ENCODE measurements at places on chromosomes 11 and 22. TPM values are rescaled to one million over a fixed set of nuclear protein-coding genes. Genes with fewer than 3 reads are reported as not detected.
A peak's percentile ranks its signal among the peaks of the same experiment; 100 is the strongest.

GRCh38 chr11:61954106-61954850 is 4.1 kb downstream of the BEST1 start:
- no peak for ATAC-seq
- no peaks in the 10 kb centered on the region for H3K36me3 ChIP-seq
- H3K4me1 ChIP-seq = no peaks in the 10 kb centered on the region
- H3K27me3 ChIP-seq = peaks cover 4% of the 10 kb centered on the region
- H3K27ac ChIP-seq = no peak overlapping the region

DNA sequence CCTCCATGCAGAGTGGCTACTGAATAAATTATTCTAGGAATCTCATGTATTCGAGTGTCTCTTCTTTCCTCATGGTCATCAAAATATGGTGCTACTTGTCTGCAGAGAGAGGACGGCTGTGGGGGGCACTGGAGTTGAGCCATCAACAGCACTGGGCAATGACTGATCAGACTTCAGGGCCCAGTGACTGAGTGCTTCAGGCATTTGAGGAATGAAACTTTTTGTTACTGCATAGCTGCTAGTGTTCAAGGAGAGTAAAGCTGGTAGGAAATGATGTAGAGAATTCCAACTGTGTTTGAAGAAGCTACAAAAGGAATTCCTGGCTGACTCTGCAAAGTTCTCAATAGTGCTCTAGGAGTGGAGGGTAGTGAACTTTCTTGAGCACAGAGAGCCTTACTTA is 277.7 kb downstream of the CADM1 start:
- H3K27ac ChIP-seq = no peak overlapping the region
- peaks cover 5% of the 10 kb centered on the region for H3K4me1 ChIP-seq
- no peaks in the 10 kb centered on the region for H3K36me3 ChIP-seq

The EIF3D gene
- 329 TPM for total RNA-seq

The MAPK1 gene
- total RNA-seq = 48.6 TPM

- ATAC-seq = no peak
- no peaks in the 10 kb centered on the region for H3K36me3 ChIP-seq
- no peaks in the 10 kb centered on the region for H3K4me1 ChIP-seq
- peaks cover 6% of the 10 kb centered on the region for H3K27me3 ChIP-seq
- no peak overlapping the region for H3K27ac ChIP-seq
- H3K4me3 ChIP-seq = no peak overlapping the region
Observed at GRCh38 chr11:133212201-133212600, 320.1 kb downstream of the OPCML start.

DNA sequence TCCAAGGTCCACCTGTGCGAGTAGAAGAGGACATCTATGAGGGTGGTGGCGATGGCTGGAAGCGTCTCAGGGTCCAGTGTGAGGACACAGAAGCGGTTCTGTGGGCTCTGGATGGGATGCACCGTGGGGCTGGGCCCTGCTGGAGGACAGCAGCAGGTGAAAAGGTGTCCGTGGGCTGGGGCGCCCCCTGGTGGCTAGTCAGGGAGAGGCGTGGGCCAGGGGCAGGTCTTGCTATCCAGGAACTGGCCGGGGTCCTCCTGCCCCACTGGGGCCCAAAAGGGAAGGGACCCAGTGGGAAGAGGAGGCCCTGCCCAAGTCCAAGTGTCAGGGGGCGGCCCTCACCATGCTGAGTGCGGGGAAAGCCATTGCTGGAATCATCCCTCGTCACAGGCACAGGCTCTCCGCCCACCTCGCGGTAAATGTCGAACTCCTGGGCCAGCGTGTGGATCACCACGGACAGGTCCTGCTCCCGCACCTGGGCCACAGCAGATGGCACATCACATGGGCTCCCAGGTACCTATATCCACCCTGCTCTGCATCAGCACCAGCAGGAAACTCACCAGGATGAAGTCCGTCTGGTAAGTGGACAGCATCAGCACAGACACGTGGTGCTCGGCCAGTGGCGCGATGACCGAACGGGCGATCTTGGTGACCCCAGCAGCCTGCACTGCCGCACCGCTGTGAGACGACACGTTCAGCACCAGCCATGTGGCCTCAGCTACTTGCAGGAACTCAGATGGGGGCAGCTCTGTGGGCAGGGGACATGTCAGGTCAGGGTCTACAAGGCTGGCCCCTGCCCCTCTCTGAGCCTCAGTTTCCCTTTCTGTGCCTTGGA is 2.3 kb downstream of the CASTOR1 start:
- no peaks in the 10 kb centered on the region for H3K27me3 ChIP-seq
- H3K27ac ChIP-seq = peak overlapping the region; percentile 82
- peak; percentile 28 for ATAC-seq
- H3K4me1 ChIP-seq = peaks cover 14% of the 10 kb centered on the region
- H3K36me3 ChIP-seq = peaks cover 8% of the 10 kb centered on the region

GRCh38 chr22:41177622-41178424 is 27.3 kb upstream of the L3MBTL2 start:
- peak; percentile 18 for ATAC-seq
- no peaks in the 10 kb centered on the region for H3K27me3 ChIP-seq
- H3K4me3 ChIP-seq = no peak overlapping the region
- peaks cover 4% of the 10 kb centered on the region for H3K4me1 ChIP-seq
- peaks cover 76% of the 10 kb centered on the region for H3K36me3 ChIP-seq

GRCh38 chr22:36757668-36758211 is 18.2 kb downstream of the IFT27 start:
- no peaks in the 10 kb centered on the region for H3K36me3 ChIP-seq
- H3K27me3 ChIP-seq = peaks cover 15% of the 10 kb centered on the region
- H3K4me1 ChIP-seq = no peaks in the 10 kb centered on the region

The IGF2 gene
- 287 TPM for total RNA-seq

DNA sequence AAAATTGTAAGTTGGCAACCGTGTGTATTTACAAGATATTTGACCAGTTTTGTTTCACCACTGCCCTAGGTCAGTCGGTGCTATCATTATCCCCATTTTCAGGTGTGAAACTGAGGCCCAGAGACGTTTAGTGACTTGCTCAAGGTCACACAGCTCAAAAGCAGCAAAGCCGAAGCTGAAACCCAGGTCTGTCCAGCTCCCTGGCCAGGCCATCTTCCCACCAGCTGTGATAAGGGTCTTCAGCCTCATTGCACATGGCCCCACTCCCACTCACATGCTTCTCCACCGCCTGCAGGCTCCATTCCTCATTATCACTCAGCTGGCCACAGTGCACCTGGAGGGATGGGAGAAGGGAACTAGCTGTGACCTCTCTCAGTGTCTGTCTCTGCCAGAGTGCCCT is 83.2 kb downstream of the PDE2A start:
- ATAC-seq = no peak
- H3K27me3 ChIP-seq = peaks cover 51% of the 10 kb centered on the region
- peak overlapping the region; percentile 39 for H3K4me3 ChIP-seq

DNA sequence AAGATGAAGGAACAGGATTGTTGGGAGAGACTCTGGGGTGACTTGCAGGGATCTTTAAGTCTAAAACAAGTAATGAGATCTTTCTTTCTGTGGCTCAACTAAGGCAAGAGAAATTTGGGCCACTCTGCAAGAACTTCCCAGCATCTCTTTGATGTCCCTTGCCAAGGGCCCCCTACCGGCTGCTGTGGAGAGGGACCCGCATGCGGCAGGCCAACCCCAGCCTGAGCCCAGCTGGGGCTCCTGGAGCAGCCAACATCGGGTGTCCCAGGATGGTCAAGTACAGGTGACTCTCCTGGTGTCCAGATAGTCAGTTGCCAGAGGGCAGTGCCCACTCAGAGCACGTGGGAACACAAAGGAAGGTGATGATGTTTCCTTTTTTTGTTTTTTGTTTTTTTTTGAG is 363.2 kb downstream of the TBC1D22A start:
- H3K27me3 ChIP-seq = no peaks in the 10 kb centered on the region
- H3K4me1 ChIP-seq = peaks cover 22% of the 10 kb centered on the region
- peak overlapping the region; percentile 37 for H3K27ac ChIP-seq
- peaks cover 27% of the 10 kb centered on the region for H3K36me3 ChIP-seq

DNA sequence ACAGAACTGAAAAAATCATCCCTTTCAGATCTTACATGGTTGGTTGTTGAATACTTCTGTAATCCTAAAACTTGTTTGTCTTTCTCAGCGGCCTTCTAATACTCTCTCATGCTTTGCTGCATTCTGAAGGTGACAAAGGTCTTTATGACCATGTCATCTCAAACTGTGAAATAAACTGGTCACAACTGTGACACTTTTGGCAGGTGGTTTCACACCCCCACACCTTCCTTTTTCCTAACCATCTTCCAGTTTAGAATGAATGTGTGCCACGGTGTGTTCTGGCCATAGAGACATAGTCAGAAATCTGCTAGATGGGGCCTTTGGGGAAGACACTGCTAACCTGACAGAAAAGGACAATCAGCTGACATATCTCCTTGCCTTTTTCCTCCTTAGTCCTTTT is 14.7 kb upstream of the RFPL3 start:
- H3K27ac ChIP-seq = no peak overlapping the region
- H3K4me1 ChIP-seq = no peaks in the 10 kb centered on the region

GRCh38 chr11:14015711-14016110 is 53.2 kb downstream of the SPON1 start:
- no peaks in the 10 kb centered on the region for H3K36me3 ChIP-seq
- no peak for ATAC-seq
- H3K4me1 ChIP-seq = no peaks in the 10 kb centered on the region
- no peak overlapping the region for H3K4me3 ChIP-seq

GRCh38 chr22:46457502-46458488 is 79.6 kb downstream of the CELSR1 start:
- H3K36me3 ChIP-seq = no peaks in the 10 kb centered on the region
- H3K27me3 ChIP-seq = peaks cover 8% of the 10 kb centered on the region
- H3K4me1 ChIP-seq = no peaks in the 10 kb centered on the region
- ATAC-seq = no peak

- H3K27ac ChIP-seq = no peak overlapping the region
- no peak overlapping the region for H3K4me3 ChIP-seq
- H3K36me3 ChIP-seq = peaks cover 12% of the 10 kb centered on the region
- no peaks in the 10 kb centered on the region for H3K27me3 ChIP-seq
Observed at GRCh38 chr11:78532991-78533390, 41.7 kb downstream of the NARS2 start.

DNA sequence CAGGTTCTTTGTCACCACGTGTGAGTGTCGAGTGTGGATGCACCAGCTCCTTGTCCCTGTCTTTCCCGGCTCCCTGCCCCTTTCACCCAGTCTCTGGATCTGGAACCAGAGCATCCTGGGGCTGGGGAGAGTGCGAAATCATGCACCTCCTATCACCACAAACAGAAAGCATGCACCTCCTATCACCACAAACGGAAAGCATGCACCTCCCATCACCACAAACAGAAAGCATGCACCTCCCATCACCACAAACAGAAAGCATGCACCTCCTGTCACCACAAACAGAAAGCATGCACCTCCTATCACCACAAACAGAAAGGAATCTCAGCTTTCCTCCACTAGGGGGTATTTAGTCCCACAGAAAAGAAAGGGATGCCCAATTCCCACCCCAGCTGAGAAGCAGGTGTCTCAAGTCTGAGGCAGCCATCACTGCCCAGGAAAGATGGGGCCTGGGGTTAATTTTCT is 5.9 kb upstream of the GLB1L3 start:
- H3K4me1 ChIP-seq = peaks cover 27% of the 10 kb centered on the region
- peak; percentile 48 for ATAC-seq
- no peaks in the 10 kb centered on the region for H3K27me3 ChIP-seq
- H3K4me3 ChIP-seq = peak overlapping the region; percentile 69

The FJX1 gene
- 0.48 TPM for total RNA-seq

- H3K4me3 ChIP-seq = no peak overlapping the region
- no peak for ATAC-seq
- H3K27me3 ChIP-seq = no peaks in the 10 kb centered on the region
- no peak overlapping the region for H3K27ac ChIP-seq
- no peaks in the 10 kb centered on the region for H3K4me1 ChIP-seq
- no peaks in the 10 kb centered on the region for H3K36me3 ChIP-seq
Observed at GRCh38 chr11:94196363-94196762, 67.7 kb downstream of the PANX1 start.

DNA sequence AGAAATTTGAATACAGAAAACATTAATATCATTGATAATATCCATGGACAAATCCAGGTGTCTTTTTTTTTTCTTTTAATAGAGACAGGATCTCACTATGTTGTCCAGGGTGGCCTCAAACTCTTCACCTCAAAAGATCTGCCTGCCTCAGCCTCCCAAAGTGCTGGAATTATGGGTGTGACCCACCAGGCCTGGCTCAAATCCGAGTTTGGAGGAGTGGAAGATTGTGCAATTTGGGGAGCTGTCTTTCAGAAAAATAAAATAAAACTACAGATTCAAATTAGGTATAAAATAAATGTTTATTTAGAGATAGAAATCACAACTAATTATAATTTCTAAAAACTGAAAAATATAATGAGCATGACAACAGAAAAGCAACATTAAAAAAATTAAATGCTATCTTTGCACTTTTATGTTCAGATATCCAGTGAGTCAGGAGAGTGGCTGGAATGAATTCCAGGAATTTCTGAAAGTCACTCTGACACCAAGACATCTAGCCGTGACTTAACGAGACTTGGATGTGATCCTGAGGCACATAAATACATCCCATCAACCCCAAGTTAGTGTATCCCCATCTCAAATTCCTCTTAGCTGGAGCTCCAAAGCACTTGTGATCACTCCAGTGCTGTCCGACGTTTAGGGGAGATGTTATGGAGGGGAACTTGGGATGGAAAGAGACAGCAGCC is 128.6 kb upstream of the THY1 start:
- H3K4me1 ChIP-seq = no peaks in the 10 kb centered on the region
- H3K36me3 ChIP-seq = no peaks in the 10 kb centered on the region
- H3K4me3 ChIP-seq = no peak overlapping the region
- H3K27ac ChIP-seq = no peak overlapping the region
- H3K27me3 ChIP-seq = no peaks in the 10 kb centered on the region

- H3K27ac ChIP-seq = no peak overlapping the region
- H3K27me3 ChIP-seq = peaks cover 4% of the 10 kb centered on the region
- no peaks in the 10 kb centered on the region for H3K4me1 ChIP-seq
- no peak overlapping the region for H3K4me3 ChIP-seq
- no peak for ATAC-seq
Observed at GRCh38 chr22:28044546-28045173, 125.6 kb upstream of the PITPNB start.

All from activated T-helper 17 cell treated with anti-CD3 and anti-CD28 coated beads, Interleukin-2, amount 50 U/mL, for 72 hours (primary cell).